Spinal cord (tissue), 10 donors: ENCODE measurements at places on chromosomes 5 and 9. TPM values are rescaled to one million over a fixed set of nuclear protein-coding genes. Genes with fewer than 3 reads are reported as not detected.

HK3 gene
- 0.74 TPM for polyA plus RNA-seq

CER1 gene
- 0.49 TPM for polyA plus RNA-seq

PLAC8L1 gene
- 2.1 TPM for polyA plus RNA-seq

SHOC1 gene
- polyA plus RNA-seq: 0.05 TPM

AMBP gene
- 0.23 TPM for polyA plus RNA-seq

FBN2 gene
- 19.1 TPM for polyA plus RNA-seq

PSAT1 gene
- polyA plus RNA-seq: 226 TPM

ZNF483 gene
- polyA plus RNA-seq: 4.3 TPM

TMEM252 gene
- polyA plus RNA-seq: 0.38 TPM

DUSP1 gene
- polyA plus RNA-seq: 31.3 TPM

PGGT1B gene
- 20.8 TPM for polyA plus RNA-seq

PALM2AKAP2 gene
- polyA plus RNA-seq: 7.4 TPM

SLC6A18 gene
- polyA plus RNA-seq: not detected

PDCD1LG2 gene
- 0.32 TPM for polyA plus RNA-seq

VLDLR gene
- 28.5 TPM for polyA plus RNA-seq

CAMK2A gene
- polyA plus RNA-seq: 26.8 TPM

PCDHB7 gene
- polyA plus RNA-seq: 5.2 TPM

MEIKIN gene
- polyA plus RNA-seq: 1.1 TPM

FOXI1 gene
- 0.08 TPM for polyA plus RNA-seq

ADAMTS19 gene
- polyA plus RNA-seq: 1.6 TPM

CHSY3 gene
- polyA plus RNA-seq: 4.3 TPM

RNF208 gene
- polyA plus RNA-seq: 64.3 TPM

ANKRD18A gene
- 3.5 TPM for polyA plus RNA-seq

ELAVL2 gene
- 111 TPM for polyA plus RNA-seq

ARL14EPL gene
- polyA plus RNA-seq: not detected

CLIC3 gene
- polyA plus RNA-seq: 2.0 TPM

GPR151 gene
- polyA plus RNA-seq: 0.09 TPM

PCDHA9 gene
- 3.5 TPM for polyA plus RNA-seq

C1QTNF2 gene
- polyA plus RNA-seq: 5.6 TPM

C9orf85 gene
- 17.4 TPM for polyA plus RNA-seq

CA9 gene
- 0.96 TPM for polyA plus RNA-seq

CBY3 gene
- 2.3 TPM for polyA plus RNA-seq

LRRC19 gene
- polyA plus RNA-seq: 0.13 TPM

DEPDC1B gene
- polyA plus RNA-seq: 7.1 TPM

CCDC171 gene
- 10.7 TPM for polyA plus RNA-seq

SLC25A48 gene
- 40.1 TPM for polyA plus RNA-seq

SPDL1 gene
- polyA plus RNA-seq: 28.1 TPM

AIF1L gene
- polyA plus RNA-seq: 70.0 TPM

NMRK1 gene
- 13.8 TPM for polyA plus RNA-seq

FAM151B gene
- polyA plus RNA-seq: 3.7 TPM

IFNA21 gene
- not detected for polyA plus RNA-seq

TRAF2 gene
- 19.3 TPM for polyA plus RNA-seq

SPOCK1 gene
- 217 TPM for polyA plus RNA-seq

ROPN1L gene
- 11.0 TPM for polyA plus RNA-seq

SUSD3 gene
- polyA plus RNA-seq: 3.1 TPM

S100Z gene
- polyA plus RNA-seq: 0.26 TPM

STOML2 gene
- polyA plus RNA-seq: 79.1 TPM

GRXCR2 gene
- polyA plus RNA-seq: not detected

GPR150 gene
- 0.57 TPM for polyA plus RNA-seq

BAAT gene
- 0.33 TPM for polyA plus RNA-seq

TAF11L10 gene
- not detected for polyA plus RNA-seq

TERT gene
- polyA plus RNA-seq: not detected

SLC9A3 gene
- 7.2 TPM for polyA plus RNA-seq

MTAP gene
- 19.8 TPM for polyA plus RNA-seq

UBE2D2 gene
- polyA plus RNA-seq: 171 TPM

ADAM19 gene
- polyA plus RNA-seq: 15.8 TPM
